ENCODE measurements at places on chromosomes 2 and 18. TPM values are rescaled to one million over a fixed set of nuclear protein-coding genes. Genes with fewer than 3 reads are reported as not detected.
A peak's percentile ranks its signal among the peaks of the same experiment; 100 is the strongest.

- DNase-seq: no peak
Observed at GRCh38 chr2:12163866-12164265, 417.4 kb downstream of the LPIN1 start.

GRCh38 chr2:232485757-232486557 is 1.7 kb downstream of the ECEL1 start:
- no peak for DNase-seq

The NOSTRIN gene
- total RNA-seq: not detected

DNA sequence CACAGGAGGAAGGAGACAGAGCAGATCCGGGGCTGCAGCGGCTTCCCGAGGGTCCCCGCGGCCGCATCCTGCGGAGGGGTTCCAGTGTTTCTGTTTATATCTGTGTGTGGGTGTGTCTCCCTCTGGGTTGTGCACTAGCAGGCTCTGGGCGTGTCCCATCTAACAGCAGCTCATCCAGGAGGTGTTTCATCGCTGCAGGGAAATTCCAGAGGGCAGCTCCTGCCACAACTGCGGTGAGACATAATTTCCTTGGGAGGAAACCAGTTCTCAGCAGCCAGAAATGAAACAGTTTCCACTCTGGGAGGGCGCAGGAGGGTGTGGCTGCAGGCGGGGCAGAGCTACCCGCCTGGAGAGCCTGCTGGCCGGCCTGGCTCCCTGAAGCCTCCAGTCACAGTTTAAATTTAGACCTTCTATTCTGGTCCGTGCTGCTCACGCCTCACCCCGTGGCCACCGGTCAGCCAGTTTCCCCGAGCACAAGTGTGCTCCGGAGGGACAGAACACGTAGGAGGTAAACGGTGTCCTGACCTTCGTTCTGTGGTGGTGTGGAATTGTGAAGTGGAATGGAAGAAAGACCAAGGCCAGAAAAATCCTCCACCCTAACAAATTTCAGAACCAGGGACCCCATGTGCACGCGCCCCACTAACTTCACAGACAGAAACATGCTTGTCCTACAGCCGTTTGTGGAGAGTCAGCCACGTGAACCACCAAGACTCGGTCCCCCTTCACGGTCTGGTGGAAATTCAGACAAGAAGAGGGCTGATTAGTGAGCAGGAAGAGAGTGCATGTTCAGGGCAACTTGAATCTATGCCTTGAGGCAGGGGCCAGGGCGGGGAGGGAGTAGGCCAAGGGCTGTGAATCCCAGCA is 50.2 kb downstream of the TEX44 start:
- DNase-seq: peak; percentile 84

DNA sequence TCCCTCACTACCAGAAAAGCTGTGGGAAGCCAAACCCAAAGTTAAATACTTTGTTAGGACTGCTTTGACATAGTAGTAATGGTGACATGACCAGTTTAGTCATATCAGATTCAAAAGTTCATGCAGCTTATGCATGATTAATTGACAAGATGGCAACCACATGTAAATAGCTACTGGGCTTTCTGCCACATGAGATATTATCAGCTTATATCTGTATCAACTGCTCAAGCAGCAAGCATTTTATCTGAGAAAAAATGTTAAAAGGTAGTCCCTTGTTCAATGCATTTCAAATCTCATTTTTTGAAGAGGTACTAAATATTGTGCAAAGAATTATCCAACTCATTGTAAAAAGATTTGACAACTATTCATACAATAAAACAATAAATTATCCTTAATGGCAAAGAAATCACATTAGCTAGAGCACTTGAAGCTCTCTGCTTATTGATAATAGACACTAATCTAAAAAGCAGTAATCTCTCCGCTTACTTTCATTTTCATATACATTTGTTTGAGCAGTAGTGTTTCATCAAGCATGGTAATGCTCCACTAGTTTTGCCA is 993.6 kb upstream of the NXPH2 start:
- no peak for DNase-seq

- no peak for DNase-seq
Observed at GRCh38 chr2:233672886-233673285, 1.2 kb downstream of the UGT1A9 start.

The MYO5B gene
- total RNA-seq: 0.27 TPM

- no peak for DNase-seq
Observed at GRCh38 chr18:64380117-64380516, 231.2 kb upstream of the LINC00305 start.

DNA sequence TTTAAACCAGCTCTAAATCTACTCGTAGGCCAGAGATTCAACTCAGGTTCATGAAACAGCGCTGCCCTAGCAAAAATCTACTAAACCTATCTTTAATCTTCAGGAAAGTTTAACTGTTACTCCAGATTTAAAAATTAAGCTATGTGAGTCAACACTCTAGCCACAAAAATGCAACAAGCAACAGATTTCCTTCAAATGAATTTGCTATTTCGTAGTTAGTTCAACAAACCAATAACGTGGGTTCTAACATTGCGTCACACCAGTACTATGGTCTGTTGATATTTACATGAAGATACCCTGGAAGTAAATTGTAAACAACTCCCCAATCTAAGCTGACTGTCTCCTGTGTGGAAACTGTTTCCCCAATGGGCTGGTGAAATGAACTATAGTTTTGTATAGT is 71.2 kb downstream of the FIGN start:
- DNase-seq: no peak

- no peak for DNase-seq
Observed at GRCh38 chr18:74288730-74289129, 3.0 kb downstream of the CYB5A start.

GRCh38 chr2:16279641-16280040 is 339.3 kb downstream of the MYCN start:
- no peak for DNase-seq

DNA sequence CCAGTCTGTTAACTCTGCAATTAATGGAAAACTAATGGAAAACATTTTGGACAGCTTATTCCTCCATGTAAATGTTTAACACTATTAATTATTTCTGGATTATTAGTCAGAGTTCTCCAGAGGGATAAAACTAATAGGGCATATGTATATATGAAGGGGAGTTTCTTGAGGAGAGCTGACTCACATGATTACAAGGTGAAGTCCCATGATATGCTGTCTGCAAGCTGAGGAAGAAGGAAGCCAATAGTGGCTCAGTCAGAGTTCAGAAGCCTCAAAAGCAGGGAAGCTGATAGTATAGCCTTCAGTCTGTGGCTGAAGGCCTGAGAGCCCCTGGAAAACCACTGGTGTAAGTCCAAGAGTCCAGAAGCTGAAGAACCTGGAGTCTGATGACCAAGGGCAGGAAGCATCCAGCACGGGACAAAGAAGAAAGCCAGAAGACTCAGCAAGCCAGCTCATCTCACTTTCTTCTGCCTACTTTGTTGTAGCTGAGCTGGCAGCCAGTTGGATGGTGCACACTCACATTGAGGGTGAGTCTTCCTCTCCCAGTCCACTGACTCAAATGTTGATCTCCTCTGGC is 136.0 kb downstream of the PTH2R start:
- no peak for DNase-seq

DNA sequence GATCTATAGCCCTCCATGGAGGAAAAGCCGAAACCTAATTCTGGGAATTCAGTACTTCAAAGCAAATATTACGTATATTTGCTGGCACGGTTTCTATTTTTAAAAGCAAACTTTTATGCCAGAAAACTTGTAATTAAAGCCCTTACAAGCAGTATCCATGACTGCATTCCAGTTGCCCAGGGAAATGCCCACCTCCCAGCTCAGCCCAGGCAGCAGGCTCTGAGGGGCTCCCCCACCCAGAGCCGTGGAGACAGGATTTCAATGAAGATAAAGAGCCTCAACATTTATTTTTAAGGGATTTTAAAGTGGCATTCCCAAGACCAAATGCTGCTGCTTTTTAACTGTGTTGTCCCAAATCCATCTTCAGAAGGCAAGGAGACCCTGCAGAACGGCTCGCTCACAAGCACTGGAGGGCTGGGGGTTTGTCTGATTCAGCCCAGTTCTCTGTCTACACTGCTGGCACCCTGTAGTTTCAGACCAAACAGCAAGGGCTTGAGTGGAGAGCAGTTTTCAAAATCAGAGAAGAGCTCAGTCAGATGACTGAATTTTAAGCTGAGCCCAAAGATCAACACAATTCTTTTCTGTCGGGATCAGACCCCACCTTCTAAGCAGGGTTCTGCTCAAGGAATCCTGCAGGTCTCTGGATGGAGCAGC is 105.1 kb downstream of the KCNF1 start:
- no peak for DNase-seq

DNA sequence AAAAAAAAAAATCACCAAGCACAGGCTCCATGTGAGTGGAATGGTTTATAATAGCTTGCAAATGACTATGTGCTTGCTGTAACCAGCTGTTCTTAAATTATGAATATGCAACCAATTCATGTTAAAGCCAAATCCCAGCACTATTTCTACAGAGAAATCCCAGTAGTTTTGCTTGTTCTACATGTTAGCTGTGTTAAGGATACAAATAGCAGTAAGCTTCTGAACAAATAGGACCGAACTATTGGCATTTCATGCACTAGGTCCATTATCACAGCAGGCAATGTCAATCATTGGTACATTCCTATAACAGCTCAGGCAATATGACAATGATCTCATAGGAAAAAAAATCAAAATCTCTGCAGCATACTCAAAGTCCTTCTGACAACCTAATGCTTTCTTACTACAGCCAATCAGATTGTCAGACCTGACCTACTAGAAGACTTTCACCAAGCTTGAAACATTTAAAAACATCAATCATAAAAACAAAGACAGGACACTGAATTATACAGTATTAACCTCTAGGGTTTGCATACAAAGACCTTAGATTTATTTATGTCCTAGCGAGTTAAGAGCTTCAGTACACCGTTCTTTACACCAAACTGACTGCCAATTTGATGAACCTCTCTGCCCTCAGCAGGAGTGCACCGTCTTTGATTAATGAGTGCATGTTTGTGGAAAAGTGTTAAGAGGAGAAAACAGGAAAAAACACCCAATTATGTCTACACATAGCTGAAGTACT is 6.4 kb downstream of the BAZ2B start:
- no peak for DNase-seq

Measured in activated naive CD4-positive, alpha-beta T cell treated with anti-CD3 and anti-CD28 coated beads, Interleukin-2, amount 50 U/mL, for 72 hours (primary cell).